ENCODE measurements at places on chromosomes 3 and 15. TPM values are rescaled to one million over a fixed set of nuclear protein-coding genes. Genes with fewer than 3 reads are reported as not detected.

DNA sequence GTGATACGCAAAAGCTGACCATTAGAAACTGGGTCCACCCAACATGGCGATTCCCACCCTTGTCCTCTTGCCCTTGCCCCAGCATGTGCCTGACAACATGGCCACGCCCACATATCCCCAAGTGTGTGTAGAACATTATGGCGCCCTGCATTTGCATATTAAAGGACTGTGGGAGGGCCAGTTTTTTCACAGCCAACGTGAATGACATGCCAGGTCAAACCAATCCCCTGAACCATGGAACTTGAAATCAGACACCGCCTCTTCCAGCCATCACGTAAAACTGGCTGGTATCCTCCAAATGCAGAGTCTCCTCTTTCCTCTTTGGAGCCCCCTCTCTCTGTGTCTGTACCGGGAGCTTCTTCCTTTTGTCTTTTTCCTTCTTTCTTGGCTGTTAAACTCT, 156.7 kb upstream of the EPHA6 start:
- DNase-seq: no peak
- no peak overlapping the region for H3K27ac ChIP-seq
- H3K4me3 ChIP-seq: no peak overlapping the region
- no peaks in the 10 kb centered on the region for H3K4me1 ChIP-seq

DNA sequence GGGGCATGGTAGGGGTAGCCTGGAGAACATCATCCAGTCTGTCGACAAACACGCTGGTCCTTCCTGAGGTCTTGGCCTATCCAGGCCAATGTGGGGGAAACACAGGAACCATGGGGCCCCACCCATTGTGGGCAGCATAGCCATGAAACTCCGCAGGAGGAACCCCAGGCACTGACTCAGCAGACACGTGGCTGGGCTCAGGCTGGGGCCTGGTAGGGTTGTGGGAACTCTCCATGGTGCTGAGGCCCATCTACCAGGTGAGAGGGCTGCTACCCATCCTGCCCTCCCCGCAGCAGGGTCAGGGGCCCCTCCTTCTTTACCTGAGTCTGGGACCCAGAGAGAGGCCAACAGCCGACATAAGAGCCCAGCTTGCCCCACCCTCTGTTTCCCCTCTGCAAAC, 22.6 kb upstream of the CACNA2D2 start:
- H3K36me3 ChIP-seq: no peaks in the 10 kb centered on the region
- no peaks in the 10 kb centered on the region for H3K4me1 ChIP-seq

The ARHGAP31 gene
- total RNA-seq: 6.5 TPM

The STXBP5L gene
- total RNA-seq: 0.22 TPM

DNA sequence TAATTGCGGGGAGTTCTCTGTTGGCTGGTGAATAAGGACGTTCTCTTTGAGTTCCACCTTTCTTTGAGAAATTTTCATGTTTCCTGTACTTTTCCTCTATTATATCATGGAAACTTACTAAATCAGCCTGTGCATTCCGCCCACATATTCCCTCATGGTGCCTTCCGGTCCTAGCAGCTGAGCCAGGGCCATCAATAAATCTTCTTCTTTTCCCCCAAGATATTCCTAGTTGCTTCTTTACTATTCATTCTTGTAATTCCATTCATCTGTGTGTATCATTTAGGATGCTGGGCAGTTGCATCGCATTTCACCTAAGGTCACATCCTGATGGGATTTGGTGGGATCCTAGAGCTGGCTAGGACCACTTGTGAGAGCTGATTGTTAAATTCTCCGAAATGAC, 139.2 kb downstream of the RBMS3 start:
- H3K27ac ChIP-seq: no peak overlapping the region
- H3K4me1 ChIP-seq: no peaks in the 10 kb centered on the region
- DNase-seq: no peak

- H3K36me3 ChIP-seq: no peaks in the 10 kb centered on the region
- H3K27me3 ChIP-seq: no peaks in the 10 kb centered on the region
- H3K4me3 ChIP-seq: no peak overlapping the region
- no peaks in the 10 kb centered on the region for H3K4me1 ChIP-seq
- H3K27ac ChIP-seq: no peak overlapping the region
Measured at GRCh38 chr3:10551821-10552630, 46.6 kb upstream of the ATP2B2 start.

- no peak overlapping the region for H3K27ac ChIP-seq
- peaks cover 16% of the 10 kb centered on the region for H3K27me3 ChIP-seq
- no peak overlapping the region for H3K4me3 ChIP-seq
- H3K4me1 ChIP-seq: no peaks in the 10 kb centered on the region
Measured at GRCh38 chr3:122926811-122927210, 100.8 kb downstream of the SEMA5B start.

DNA sequence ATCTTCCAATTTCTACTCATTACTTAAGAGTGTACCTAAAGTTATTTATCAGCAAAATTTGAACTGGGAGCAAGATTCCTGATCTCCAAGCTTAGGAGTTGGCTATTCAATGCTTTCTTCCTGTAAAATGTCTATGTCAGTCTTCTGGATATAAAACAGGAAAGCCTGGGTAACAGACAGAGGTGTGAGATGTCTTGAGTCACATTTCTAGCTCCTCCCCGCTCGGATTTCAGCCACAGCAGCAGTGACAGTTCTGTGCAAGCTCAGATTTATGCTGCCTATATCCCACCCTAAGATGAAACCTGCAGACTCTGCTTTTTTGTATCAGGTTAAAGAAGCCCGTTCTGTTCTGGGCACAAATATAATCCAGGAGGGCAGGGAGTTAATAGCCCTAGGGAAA, 2.1 kb upstream of the ARMC8 start:
- no peak for DNase-seq
- H3K4me1 ChIP-seq: no peaks in the 10 kb centered on the region

- no peaks in the 10 kb centered on the region for H3K27me3 ChIP-seq
- DNase-seq: peak; percentile 82
- H3K27ac ChIP-seq: peak overlapping the region; percentile 32
- H3K36me3 ChIP-seq: no peaks in the 10 kb centered on the region
Measured at GRCh38 chr3:10198761-10199649, 34.3 kb downstream of the IRAK2 start.

DNA sequence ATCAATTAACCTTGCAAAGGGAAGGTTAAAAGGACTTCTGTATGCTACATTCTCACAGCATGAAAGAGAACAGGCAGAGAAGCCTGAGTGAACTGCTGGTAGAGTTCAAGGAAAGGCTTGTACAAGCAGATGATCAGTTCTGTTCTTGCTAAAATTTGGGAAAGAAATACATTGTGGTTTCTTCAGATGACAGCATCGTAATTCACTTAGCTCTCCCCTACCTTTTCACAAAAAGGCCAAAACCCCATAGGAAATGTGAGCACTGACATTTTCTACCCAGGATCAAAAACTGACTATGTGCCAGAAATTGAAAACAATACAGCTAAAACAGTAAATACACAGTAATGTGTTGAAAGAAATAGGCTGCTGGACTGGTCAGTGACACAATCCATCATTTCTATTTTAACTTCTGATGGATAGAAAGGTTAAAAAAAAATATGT, 216.4 kb downstream of the DPH6 start:
- H3K36me3 ChIP-seq: no peaks in the 10 kb centered on the region
- no peak for DNase-seq
- no peaks in the 10 kb centered on the region for H3K27me3 ChIP-seq
- peaks cover 3% of the 10 kb centered on the region for H3K4me1 ChIP-seq

The NANOGP8 gene
- total RNA-seq: not detected

GRCh38 chr15:40927873-40928806, 1.0 kb upstream of the DLL4 start:
- peaks cover 28% of the 10 kb centered on the region for H3K4me1 ChIP-seq
- peak overlapping the region; percentile 37 for H3K27ac ChIP-seq
- H3K36me3 ChIP-seq: no peaks in the 10 kb centered on the region
- peak overlapping the region; percentile 52 for H3K4me3 ChIP-seq
- peak; percentile 78 for DNase-seq
- peaks cover 35% of the 10 kb centered on the region for H3K27me3 ChIP-seq

DNA sequence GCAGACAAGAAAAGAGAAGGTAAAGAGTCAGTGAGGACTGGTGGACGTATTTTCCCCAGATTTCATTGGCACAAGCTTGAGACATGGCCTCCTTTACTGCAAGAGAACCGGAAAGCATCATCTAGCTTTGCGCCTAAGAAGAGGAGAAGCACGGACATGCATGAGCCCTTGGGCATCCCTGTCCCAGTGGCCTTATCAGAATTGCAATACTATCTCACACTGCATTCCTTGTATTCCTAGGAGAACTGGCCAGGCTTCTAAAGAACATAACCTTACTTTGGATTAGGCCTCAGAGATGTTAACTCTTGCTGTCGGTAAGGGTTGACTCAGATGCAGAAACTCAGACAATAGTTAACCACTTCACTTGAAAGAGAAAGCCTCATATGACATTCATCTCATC, 229.5 kb upstream of the PRICKLE2 start:
- no peak overlapping the region for H3K4me3 ChIP-seq
- H3K27ac ChIP-seq: no peak overlapping the region
- no peaks in the 10 kb centered on the region for H3K27me3 ChIP-seq
- no peaks in the 10 kb centered on the region for H3K36me3 ChIP-seq

- no peak overlapping the region for H3K4me3 ChIP-seq
- no peaks in the 10 kb centered on the region for H3K4me1 ChIP-seq
- no peak for DNase-seq
- no peaks in the 10 kb centered on the region for H3K27me3 ChIP-seq
- H3K27ac ChIP-seq: no peak overlapping the region
- no peaks in the 10 kb centered on the region for H3K36me3 ChIP-seq
Measured at GRCh38 chr3:194237110-194237509, 101.2 kb downstream of the HES1 start.

- no peaks in the 10 kb centered on the region for H3K36me3 ChIP-seq
- no peak for DNase-seq
- no peaks in the 10 kb centered on the region for H3K27me3 ChIP-seq
- no peak overlapping the region for H3K4me3 ChIP-seq
- H3K4me1 ChIP-seq: peaks cover 5% of the 10 kb centered on the region
- no peak overlapping the region for H3K27ac ChIP-seq
Measured at GRCh38 chr15:64521726-64522164, 61.4 kb downstream of the ZNF609 start.

GRCh38 chr15:55992769-55993110, 672 bp downstream of the NEDD4 start:
- no peaks in the 10 kb centered on the region for H3K36me3 ChIP-seq
- peaks cover 5% of the 10 kb centered on the region for H3K4me1 ChIP-seq
- peak overlapping the region; percentile 80 for H3K4me3 ChIP-seq
- no peak for DNase-seq
- H3K27me3 ChIP-seq: no peaks in the 10 kb centered on the region

GRCh38 chr3:131540143-131540542, 37.4 kb upstream of the MRPL3 start:
- no peak overlapping the region for H3K4me3 ChIP-seq
- no peak for DNase-seq
- no peaks in the 10 kb centered on the region for H3K4me1 ChIP-seq
- H3K36me3 ChIP-seq: no peaks in the 10 kb centered on the region
- H3K27me3 ChIP-seq: no peaks in the 10 kb centered on the region
- no peak overlapping the region for H3K27ac ChIP-seq

DNA sequence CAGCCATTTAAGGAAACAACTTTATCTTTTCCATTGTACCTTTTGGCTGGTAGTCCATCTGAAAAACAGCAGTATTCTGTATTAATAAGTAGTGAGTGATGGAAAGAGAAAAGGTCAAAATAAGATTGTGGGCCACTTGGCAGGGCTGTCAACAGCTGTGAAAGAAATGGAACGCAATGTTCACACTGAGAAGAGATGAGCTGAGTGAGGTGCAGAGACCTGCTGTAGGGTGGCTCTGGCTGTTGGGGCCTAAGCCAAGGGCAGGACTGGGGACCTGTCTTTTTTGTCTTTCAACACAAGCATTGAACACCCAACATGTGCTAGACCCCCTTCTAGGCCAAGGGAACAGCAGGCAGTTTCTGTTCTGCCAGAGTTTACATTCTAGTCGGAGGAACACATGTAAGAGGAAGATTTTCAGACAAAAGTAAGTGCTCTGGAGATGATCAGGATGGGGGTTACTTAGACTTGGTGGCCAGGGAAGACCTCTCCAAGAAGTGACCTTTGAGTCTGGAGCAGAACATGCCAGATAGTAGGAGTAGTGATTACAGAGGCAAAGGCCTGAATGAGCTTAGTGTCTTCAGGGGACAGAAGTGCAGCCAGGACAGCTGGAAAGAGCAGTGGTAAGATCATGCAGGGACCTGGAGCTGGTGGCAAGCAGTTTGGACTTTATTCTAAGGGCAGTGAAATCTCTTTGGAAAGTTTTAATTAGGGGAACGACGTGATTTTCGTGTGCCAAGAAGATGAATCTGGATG, 29.6 kb downstream of the TSEN2 start:
- H3K4me1 ChIP-seq: no peaks in the 10 kb centered on the region
- H3K27me3 ChIP-seq: no peaks in the 10 kb centered on the region
- no peak overlapping the region for H3K27ac ChIP-seq
- DNase-seq: no peak

DNA sequence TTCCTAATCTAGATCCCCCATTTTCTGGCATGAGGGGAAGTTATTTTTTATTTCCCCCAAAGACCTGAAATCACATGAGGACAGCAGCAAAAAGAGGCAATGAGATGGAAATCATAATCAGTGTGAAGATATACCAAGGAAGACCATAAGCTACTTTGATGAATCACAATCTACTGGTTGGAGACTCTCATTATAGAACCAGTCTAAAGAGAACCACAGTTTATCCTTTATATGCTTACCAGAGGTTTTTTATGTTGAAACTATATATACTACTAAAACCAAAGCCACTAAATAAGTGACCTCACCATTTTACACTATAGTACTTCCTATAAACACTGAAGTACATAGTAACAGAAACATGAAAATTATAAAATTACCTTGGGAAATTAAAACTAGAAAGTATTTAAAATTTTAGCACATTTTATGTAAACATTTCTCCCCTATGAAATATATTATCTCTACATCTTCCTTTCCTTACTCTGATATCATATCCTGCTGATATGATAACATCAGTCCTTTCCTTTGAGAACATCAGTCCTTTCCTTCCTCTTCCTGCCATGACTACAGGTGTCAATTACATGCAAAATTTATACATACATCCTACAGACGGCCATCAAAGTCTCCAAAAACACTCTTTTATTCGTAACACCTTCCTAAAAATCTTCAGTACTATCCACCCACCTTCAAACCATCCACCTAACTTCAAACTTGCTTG, 71.8 kb downstream of the PHC3 start:
- no peak overlapping the region for H3K4me3 ChIP-seq
- no peak overlapping the region for H3K27ac ChIP-seq
- H3K4me1 ChIP-seq: no peaks in the 10 kb centered on the region
- H3K36me3 ChIP-seq: peaks cover 11% of the 10 kb centered on the region

DNA sequence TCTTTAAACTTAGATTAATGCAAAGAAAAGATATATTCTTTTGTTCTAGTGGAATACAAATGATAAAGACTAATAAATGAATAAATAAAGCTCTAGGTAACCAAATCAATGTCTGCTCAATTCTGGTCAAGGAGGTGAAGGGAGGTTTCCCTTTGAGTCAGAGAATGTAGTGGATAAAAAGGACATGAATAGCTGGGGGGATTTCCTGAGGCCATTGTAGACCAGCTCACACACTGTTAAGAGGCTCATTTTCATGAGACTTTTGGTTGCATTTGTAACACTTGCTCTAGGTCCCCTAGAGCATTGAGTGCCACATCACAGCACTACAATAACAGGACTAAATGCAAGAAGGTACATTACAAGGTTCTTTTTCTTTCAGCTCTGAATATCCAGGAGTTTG, 170.7 kb downstream of the TIGIT start:
- H3K4me3 ChIP-seq: no peak overlapping the region
- no peaks in the 10 kb centered on the region for H3K36me3 ChIP-seq
